ENCODE measurements at places on chromosomes 6 and 20. TPM values are rescaled to one million over a fixed set of nuclear protein-coding genes. Genes with fewer than 3 reads are reported as not detected.

Gene OPRL1
- 1.4 TPM for total RNA-seq

Gene COL10A1
- total RNA-seq = not detected

Gene HTR1B
- not detected for total RNA-seq

- H3K27me3 ChIP-seq = no peaks in the 10 kb centered on the region
- peaks cover 8% of the 10 kb centered on the region for H3K4me1 ChIP-seq
- no peak overlapping the region for H3K27ac ChIP-seq
- no peak overlapping the region for H3K4me3 ChIP-seq
These were observed 261.8 kb downstream of the ADGB start for GRCh38 chr6:146860583-146860982.

DNA sequence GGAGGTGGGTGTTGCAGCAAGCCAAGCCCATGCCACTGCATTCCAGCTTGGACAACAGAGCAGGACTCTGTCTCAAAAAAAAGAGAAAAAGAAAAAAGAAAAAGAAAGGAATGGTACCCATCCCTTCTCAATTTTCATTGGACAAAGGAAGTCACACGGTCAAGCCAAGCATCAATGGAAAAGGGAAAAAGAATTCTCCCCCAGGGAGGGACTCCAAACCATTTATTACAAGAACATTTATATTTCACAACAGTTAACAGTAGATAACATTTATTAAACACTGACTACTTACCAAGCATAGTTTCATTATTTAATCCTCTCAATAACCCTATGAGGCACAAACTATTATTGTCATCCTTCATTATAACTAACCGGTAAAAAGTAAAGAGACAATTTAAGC is 6.6 kb upstream of the KIF13A start:
- no peak overlapping the region for H3K27ac ChIP-seq
- peaks cover 18% of the 10 kb centered on the region for H3K27me3 ChIP-seq
- no peak for DNase-seq
